Psoas muscle (tissue), 8 donors: ENCODE measurements at places on chromosomes 7 and 10. TPM values are rescaled to one million over a fixed set of nuclear protein-coding genes. Genes with fewer than 3 reads are reported as not detected.

DNA sequence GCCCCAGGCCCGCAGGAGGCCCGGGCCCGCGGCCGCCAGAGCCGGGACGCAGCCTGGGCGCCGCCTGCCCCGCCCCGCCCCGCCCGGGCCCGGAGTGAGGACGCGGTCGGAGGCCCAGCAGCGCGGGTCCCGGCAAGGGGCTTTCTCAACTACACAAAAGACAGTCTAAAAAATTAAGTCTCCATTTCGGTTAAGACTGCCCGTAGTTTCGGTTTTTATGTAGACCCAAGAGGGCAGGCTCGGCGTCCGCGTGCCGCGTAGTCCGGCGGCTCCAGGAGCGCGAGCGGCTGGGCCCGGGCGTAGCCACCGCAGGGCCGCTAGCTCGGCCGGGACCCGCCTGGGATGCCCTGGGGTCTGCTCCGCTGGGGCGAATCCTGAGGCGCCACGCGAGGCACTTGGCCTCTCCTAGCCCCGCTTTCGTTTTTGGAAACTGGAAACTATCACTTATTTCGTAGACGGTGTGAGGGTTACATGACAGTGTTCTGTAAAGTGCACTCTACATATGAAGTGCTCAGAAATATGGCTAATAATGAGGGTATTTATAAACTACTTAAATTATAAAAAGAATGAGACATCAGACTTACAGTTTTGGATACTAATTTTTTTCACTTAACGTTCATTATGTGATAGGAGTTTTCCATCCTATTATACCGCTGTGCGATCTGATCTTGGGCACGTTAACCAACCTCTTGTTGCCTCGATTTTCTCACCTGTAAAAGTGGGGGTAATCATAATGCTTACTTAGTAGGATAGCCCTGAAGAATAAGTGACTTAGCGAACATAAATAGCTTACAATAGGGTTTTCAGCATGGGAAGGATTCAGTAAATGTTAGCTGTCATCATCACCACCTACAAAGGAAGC, 573 bp downstream of the BLVRA start:
- peak; percentile 42 for DNase-seq

DNA sequence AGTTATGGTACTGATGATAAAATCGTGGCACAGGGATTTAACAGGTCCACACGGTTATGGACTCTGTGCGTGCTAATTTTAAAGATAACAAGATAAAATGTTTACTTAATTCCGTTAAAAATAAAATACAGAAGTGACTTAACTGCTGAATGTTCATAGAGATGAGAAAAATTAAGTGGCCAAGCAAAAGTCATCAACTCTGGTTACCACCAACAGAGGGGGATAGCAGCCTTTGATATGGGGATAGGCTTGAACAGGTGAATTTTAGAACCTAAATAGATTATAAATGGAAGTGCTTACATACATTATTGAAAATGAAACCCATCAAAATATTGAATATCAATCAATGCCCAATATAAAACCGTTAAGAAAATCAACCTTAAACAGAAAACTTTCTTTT, 245.0 kb downstream of the WDR37 start:
- no peak for DNase-seq

DNA sequence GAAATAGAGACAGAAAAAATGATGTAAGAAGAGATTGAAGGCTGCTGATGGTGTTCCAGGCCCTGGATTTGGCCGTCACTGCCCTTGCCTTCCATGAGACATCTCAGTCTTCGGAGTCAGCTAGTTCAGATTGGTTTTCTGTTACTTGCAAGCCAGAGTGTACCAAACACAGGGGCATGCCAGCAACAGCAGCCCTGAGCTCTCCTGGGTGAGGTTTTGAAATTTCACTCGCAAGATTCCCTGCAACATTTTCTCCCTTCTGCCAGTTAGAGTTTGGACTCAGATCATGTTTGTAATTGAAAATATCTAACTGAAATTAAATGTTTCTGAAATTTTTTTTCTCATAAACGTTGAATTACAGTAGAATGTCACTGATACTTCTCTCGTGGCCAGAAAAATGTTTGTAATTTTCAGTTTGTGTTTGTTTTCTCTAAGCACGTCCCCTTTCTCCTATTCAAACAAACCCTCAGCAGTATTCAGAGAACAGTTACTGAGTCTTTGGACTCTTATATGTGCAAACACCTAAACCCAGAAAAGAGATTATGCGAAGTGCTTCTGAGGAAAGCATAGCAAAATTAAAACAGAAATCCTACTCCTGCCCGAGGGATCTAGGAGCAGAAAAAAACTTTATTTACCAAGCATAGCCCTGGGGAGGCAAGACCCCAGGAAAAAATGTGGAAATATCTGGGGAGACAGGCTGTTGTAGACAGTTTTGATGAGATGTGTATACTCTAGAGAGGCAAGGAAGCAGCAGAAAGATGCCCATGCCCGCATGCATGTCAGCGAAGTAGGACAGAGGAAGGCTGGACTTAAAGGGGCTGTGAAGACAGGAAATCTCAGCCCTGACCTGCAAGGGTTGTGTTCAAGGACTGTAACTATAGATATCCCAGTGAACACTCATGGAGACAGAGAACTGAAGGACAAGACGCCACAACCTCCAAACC, 43.0 kb upstream of the NAMPT start:
- DNase-seq, result no peak

DNA sequence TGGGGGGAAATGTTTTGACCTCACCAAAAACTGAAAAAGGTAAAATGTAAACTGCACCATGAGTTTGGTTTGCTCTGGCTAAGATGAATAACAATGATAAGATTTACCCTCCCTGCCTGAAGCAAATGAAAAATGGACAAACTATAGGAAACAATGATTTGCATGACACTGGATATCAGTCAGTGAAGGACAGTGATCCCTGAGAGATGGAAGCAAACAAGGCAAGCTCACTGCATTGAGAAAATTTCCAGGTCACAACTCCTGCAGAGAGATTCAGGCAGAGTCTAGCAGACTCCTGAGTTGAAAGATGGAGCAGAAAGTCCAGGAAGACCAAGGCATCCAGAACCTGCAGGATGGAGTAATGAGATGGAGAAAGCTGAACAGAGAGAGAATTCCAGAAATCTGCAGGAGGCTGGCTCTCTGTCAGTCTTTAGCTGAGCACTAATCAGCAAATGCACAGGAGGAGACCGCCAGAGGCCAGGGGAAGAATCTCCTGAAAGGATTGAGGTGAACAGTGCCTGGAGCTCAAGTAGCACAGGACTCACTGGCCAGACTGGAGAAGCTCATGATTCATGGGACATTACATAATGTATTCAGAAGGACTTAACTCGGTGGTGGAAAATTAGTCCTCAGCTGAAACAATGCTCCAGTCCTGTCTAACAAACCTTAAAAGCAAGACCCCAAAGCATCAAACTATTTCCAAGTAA, 51.2 kb upstream of the PALS2 start:
- DNase-seq, result no peak

- no peak for DNase-seq
Measured at GRCh38 chr10:86707505-86707904, 39.2 kb downstream of the LDB3 start.

DNA sequence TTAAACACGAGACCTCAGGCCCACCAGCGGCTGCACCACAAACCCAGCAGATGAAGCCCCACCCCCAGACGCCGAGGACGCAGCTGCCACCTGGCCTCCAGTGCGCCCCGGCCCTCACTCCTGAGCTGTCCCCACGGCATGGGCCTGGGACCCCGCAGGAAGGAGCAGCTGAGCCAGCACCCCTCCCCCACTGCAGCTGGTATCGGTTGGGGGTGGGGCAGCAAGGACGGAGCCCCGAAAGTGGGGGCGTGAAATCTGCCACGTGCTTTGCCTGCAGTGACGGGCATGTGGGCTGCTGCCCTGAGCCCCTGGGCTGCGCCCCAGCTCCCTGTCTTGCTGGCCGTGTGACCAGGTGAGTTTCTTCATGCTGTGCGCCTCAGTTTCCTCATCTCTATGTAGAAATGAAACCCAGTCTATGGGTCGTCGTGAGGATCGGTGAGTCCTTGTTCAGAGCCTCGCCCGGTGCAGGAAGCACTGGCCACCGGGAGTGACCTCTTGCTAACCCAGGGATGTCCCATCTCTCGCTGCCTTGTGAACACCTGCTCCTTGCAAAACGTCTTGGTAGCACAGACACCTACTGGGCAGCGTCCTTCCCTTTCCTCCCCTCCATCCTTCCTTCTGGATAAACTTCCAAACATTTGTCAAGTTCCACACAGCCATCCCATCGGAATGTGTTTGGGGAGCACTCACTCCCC, 32.0 kb downstream of the CFAP46 start:
- DNase-seq, result peak; percentile 28

DNA sequence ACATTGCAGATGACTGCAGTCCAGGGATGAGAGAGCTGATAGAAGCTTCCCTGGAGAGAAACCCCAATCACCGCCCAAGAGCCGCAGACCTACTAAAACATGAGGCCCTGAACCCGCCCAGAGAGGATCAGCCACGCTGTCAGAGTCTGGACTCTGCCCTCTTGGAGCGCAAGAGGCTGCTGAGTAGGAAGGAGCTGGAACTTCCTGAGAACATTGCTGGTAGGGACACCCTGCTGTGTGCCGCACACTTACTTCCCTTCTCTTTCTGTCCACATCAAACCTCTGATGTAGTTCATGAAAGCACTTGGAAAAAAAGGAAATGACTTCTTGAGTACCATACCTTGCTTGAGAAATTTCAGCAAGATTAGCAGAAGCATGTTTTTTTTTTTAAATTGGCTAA, 25.3 kb downstream of the MAP3K8 start:
- peak; percentile 59 for DNase-seq

DNA sequence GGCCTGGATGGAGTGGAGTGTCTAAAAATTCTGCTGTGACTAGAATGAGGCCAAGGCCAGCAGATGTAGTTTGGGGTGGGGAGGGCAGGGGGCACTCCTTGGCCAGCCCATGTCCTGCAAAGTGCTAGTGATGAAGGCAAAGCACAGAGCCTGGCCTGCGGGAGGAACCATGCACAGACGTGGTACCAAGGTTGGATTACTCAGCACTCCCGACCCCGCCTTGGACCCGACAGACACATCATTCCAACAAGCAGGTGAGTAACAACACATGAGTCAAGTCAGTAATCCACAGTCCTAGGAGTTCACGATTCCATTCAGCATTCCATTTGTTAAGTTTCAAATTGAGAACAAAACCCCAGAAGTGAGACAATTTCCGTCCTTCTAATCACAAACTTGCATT, 317.3 kb downstream of the TCERG1L start:
- DNase-seq, result no peak

GRCh38 chr7:102321351-102322201, 34.7 kb downstream of the SPDYE6 start:
- DNase-seq, result no peak

DNA sequence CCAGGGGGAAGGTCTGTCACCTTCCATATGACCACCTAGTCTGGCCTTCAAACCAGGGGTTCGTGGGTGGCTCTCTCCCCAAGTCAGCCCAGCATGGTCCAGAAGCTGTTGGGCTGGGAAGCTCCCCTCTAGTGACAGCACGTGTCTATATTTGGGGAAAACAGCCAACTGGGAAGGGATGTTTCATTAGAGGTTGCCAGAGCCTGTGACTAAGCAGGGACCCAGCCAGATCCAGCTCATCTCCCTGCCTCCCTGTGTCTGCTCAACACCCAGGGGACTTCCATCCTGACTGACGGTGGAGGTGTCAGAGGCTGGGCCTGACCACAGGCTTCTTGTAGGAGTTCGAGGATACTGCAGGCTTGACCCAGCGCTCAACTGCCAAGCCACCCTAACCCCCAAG, 10.5 kb downstream of the STYXL1 start:
- peak; percentile 75 for DNase-seq

DNA sequence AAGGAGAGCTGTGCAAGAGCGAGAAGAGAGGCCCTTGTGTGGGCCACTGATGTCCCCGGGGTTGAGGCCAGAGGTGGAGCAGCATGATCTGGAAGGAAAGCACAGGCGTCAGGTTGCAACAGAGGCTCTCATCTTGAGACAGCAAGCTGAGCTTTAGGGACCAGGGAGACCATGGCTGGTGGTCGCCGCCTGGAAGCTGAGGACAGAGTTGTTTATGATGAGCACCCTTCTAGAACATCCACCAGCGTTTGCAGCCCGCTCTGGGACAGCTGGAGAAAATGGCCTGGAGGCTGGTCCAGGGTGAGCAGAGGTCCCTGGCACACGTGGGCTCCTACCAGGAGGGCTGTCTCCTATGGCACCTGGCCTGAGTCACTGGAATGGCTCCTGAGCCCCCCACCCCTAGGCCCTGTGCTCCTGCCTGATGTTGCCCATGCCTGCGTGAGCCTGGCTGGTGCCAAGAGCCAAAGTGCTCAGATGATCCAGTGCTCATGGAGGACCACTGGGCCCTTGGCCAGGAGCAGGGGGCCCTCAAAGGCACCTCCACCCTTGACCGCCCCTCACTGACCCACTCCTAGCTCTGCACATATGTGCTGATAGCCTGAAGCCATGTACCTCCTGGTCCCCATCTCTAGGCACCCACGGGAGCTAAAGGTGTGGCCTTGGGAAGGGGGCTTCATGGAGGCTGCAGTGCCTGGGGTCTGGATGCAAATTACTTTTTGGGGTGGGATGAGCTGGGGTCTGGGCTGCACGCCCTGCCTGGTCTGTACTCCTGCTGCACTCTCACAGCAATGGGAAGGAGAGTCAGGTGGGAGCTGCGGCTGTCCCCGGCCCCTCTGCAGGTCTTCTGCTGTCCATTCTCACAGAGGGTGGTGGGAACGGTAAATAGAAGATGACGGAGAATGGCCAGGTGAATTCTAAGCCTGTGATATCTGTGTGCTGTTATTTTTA, 40.1 kb upstream of the RET start:
- no peak for DNase-seq

DNA sequence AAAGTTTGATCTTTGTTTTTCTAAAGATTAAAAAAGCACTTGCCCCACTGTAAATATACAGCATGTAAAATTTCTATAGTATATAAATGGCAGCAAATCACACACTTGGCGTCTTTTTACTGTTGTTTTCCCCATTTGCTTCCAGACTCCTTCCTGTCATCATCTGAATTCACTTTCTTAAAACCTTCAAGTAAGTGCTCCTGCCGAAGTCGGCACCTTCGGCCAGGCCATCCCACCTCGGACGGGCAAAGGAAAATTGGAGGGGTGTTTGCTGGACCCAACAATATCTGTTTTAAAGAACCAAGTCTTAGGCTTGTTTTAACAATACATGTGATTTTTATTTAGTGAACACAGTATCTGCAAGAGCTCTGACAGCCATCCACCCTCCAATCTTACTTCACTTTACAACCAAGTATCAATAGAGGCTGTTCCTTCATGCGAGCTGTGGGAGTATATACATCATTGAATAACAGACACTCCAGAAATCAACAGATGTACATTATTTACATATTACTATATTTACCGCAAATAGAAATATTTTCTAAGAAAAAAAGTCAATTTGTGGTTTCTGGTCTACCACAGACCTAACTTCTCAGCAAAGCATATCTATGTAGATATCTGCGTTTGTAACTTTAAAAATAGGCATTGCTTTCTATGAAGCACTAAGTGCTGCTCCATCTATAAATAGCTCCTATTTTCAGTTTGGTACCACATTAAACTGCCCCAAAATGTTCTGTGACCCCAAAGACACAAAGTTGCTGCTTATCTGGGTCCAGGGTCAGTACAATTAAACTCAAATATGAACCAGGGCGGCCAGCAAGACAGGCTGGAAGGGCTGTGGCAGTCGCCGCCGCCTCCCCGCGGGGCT, 110.7 kb downstream of the CYTH3 start:
- DNase-seq, result no peak

GRCh38 chr10:59435707-59436106, 73.4 kb upstream of the FAM13C start:
- DNase-seq, result no peak

- no peak for DNase-seq
Measured at GRCh38 chr10:98273057-98273850, 5.3 kb upstream of the LOXL4 start.

The ANKRD61 gene
- 0.75 TPM for polyA plus RNA-seq

The HOXA10 gene
- polyA plus RNA-seq, result 32.0 TPM
